NCI-H1436 (cell line): ENCODE measurements at places on chromosomes 16 and 17.
A peak's percentile ranks its signal among the peaks of the same experiment; 100 is the strongest.

DNA sequence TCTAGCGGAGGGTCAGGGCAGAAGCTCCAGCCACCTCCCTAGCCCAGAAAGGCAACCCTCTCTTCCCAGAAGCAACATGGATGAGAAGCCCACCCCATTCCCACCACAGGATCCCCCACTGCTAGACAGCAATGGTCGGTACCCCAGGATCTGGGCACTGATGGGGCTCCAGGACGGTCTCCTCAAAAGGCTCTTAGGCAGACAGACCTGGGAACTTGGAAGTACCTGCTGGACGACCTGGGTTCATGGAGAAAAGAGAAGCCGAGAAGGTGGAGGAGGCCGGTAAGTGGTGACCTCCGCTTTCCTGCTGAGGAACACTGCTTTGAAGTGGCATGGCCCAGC lies 96.6 kb downstream of the TBC1D16 start:
- no peak for DNase-seq

GRCh38 chr16:19393226-19394111 lies 24.2 kb upstream of the TMC5 start:
- DNase-seq, result no peak

DNA sequence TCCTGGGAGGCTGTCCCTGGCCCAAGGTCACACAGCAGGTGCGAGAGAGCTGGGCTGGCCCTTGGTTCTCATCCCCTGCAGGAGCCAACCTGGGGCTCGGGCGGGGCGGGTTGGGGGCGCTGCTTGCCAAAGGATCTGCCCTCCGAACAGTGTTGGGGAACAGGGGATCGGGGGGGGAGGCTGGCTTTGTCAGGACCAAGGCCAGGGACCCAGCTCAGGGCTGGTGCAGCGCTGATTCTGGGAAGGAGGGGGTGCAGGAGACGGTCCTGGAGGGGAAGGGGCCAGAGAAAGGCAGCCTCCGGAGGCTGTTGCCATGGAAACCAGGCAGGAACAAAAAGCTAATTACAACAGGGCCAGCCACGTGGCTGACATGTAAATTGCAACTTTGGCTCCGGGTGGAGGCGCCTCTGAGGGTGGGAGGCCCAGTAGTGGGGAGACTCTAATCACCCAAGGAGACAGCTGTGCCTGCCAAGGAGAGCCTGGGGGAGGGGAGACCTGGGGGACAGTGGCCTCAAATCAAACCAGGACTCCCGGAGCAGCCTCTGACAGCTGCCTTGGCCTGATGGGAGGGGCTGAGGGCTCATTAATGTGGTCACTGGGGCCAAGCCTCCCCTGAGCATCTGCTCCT lies 1.3 kb downstream of the TUBB3 start:
- DNase-seq, result peak; percentile 42

DNA sequence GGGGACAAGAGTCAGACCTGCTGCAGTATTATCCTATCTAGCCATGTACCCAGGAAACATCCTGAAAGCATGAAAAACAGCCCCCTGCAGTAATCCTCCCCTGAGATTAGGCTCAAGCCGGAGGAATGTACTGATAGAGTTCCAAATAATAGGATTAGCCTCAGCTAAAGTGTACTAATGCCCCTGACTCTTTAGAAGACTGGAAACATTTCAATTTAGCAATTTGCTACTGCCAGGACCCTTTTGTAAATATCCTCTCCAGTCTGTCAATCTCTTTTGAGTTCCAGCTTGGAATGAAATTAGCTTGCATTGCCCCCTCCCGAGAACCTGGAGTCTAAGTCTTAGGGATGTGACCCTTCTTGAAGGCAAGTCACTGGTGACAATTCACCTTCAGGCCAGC lies 110.8 kb upstream of the DNAH9 start:
- no peak for DNase-seq

- no peak for DNase-seq
Observed at GRCh38 chr16:85707528-85708095, 18.9 kb upstream of the GINS2 start.

DNA sequence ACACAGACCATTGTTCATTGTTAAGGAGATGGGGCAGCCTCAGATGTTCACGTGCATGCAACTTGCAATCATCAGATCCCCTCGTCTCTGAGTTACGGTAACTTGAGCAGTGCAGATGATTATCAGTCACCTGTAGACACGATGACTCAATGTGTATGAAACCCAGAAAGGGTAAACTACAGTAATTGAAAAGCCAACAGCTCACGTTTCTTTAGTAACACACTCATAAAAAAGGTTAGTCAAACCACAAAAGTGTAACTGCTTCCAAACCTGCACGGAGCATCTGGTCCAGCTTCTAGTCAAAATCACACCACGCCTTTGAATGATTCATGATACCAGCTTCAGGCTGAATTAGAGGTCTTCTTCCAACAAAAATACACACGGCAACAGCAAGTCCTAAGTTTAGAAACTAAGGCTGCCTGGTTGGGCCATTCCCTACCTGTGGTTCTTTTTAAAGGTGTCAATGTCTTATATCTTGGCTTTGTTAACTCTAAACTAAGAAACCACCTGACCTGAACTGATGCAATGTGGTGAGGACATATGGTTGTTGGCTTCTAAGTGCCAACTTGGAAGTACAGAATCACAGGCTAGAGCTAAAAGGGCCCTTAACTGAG lies 32.3 kb downstream of the GRB7 start:
- peak; percentile 75 for DNase-seq

DNA sequence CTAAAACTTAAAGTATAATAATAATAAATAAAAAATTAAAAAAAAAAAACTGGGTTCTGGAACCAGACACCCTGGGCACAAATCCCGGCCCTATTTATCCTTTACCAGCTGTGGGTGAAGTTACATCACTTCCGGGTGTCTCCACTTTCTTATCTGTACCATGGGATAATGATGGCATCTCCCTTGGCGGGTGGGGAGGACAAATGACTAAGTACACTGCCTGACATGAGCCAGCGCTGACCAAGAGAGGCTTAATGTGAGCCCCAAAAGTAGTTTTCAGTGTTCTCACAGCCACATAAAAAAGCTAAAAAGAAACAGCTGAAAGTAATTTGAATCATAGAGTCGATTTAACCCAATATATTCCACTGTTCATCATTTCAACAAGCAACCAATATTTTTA lies 424.9 kb downstream of the SOX9 start:
- no peak for DNase-seq

GRCh38 chr16:50841081-50841886 lies 99.4 kb downstream of the CYLD start:
- no peak for DNase-seq

DNA sequence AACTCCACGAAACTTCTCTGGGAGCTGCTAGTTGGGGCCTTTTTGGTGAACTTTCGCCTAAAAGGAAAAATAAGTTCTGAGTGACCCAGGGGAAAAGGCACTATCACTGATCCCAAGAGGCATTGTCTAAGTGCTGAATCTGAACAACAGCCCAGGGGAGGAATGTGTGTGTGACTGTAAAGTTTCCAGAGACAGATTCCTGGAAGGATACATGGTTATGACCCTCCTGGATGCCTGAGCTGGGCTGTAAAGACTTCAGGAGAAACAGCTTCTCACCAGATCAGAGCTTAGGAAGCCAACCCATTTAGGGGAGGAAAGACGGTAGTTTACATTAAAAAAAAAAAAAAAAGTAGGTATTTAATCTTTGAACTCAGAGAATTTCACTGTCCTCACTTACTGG lies 20.2 kb downstream of the HIGD1B start:
- DNase-seq, result no peak
